ENCODE measurements at places on chromosomes 7 and 10. TPM values are rescaled to one million over a fixed set of nuclear protein-coding genes. Genes with fewer than 3 reads are reported as not detected.

MASTL gene
- total RNA-seq = 1.8 TPM

TMEM225B gene
- not detected for total RNA-seq

MMP21 gene
- not detected for total RNA-seq

LIPK gene
- total RNA-seq = not detected

DNA sequence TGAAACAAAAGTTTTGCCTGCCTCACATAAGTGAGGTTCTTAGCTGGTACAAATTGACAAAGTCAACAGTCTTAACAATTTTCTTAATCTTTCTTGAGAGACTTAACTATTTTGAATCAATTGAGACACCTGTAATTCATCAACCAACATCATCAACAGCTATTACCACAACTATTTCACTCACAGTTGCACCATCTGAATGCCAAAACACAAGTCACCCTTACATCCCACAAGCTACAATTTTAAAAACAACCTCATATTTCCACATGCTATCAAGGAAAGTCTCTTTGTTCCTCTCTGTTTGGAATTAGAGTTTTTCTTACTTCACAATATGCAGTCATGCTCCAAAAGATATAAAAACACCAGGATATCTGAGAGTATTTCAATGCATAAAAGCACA, 4.9 kb downstream of the SMURF1 start:
- DNase-seq = no peak

GRCh38 chr10:49276596-49276995, 22.4 kb upstream of the C10orf71 start:
- no peak for DNase-seq

DNA sequence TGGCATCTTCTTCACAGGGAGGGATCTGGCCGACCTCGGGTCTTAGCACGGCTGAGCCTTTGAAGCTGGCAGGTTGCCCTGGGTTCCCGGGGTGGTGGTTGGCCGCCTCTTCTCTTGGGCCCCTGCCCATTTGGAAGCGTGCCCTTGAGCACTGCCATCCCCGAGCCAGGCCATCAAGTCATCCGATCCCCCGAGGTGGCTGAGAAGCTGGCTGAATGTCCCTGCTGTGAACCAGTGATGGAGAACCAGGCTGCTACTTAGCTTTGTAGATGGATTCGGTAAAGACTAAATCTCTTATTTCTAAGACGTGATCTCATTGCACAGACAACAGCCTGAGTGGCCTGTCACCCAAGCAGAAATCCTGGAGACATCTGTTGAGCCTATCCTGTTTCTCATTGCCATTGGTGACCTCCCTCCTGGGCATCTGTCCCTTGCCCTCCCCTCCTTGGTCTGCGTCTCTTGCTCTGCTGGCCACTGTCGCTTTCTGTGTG, 74.3 kb downstream of the GRK5 start:
- DNase-seq = no peak

DNA sequence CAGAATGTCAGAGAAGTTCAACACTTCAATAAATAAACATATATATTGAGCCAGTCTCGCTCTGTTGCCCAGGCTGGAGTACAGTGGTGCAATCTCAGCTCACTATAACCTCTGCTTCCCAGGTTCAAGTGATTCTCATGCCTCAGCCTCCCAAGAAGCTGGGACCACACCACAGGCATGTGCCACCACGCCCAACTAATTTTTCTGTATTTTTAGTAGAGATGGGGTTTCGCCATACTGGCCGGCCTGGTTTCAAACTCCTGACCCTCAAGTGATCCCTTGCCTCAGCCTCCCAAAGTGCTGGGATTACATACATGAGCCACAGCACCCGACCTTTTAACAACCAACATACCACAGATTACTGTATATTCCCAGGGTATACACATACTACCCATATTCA, 134.2 kb downstream of the JMJD1C start:
- DNase-seq = no peak

GRCh38 chr10:35735412-35735811, 93.3 kb upstream of the FZD8 start:
- no peak for DNase-seq

DNA sequence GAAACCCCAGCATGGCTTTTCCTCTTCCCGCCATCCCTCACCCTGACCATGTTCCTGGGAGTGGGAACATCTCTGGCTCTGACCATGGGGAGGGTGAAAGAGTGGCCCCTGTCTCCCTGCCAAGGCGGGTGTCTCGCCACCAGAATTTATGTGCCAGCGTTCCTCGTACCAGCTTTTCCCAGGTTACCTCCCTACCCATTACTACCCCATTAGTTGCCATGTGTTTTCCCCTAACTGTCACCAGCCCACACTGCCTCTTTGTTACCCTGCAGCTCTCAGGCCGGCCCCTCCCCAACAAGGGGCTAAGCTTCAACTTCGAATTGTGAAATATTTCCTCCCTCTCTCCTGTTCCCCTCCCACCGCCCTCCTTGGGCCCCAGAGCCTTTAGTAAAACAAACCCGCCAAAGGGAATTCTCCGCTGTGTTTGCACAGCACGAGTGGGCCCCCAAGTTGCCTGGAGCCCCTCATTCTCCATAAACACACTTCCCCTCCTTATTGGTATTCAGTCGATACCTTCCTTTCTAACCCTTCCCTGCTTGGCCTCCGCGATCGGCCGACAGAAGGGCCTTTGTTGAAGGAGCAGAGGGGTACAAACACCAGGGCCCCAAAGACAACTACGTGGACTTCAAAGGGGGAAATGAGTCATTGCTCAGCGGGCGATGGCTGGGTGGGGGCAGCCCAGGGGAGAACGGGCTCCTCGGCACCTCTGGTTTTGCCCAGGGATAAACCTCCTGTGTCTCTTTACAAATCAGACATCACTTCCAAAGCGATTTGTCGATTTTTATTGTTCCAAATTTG, 45.5 kb downstream of the SLIT1 start:
- DNase-seq = peak; percentile 57

GRCh38 chr10:22609719-22610465, 104.5 kb downstream of the PIP4K2A start:
- DNase-seq = no peak

- no peak for DNase-seq
These were observed 31.5 kb downstream of the MACROH2A2 start for GRCh38 chr10:70084189-70084588.

DNA sequence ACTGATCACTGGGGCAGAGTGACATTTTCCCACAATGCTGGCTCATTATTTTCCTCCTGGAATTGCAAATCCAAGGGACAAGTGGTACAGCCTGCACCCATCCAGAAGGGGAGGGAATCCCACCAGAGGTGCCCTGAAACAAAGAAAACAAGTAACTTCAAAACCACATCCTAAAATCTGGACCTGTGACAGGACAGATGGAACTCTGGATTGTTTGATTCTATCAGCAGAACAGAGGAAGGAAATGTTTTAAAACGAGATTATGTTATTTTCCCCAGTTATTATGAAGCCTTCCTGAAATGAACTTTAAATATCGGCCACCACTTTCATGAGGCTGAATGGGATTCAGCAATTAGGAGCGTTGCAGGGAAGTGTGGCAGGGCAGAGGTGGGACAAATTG, 62.2 kb upstream of the ECHDC3 start:
- no peak for DNase-seq

DNA sequence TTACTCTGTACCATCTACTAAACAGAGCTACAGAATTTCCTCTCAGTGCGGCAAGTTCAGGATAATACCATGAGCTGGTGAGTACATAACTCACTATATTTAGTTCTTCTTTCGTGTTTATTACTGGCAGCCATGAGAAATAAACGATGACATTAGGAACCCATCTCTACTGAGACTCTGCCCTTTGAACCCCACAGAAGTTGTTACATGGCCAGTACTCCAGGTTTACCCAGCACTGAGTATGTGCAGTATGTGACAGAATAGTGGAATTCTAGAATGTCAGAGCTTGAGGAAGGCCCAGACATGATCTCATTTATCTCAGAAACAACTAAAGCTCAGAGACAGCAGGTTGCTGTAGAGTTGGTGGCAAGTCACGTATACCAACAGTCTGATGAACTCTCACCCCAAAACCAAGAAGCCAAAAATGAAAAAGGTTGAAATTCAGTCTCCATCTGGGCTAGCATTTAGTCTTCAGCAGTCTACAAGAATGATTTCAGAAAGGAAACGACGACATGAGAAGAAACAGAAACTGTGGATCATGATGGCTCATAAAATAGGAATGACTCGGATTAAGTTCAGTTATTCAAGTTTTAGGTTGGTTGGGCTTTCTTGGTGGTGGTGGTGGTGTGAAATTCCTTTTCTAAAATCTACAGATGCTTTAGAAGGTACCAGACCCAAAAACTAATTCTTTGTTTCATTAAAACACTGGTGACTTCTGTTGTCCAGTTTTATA, 78.5 kb downstream of the SORBS1 start:
- DNase-seq = no peak

- DNase-seq = no peak
These were observed 7.4 kb downstream of the CRHR2 start for GRCh38 chr7:30674876-30675275.

DNA sequence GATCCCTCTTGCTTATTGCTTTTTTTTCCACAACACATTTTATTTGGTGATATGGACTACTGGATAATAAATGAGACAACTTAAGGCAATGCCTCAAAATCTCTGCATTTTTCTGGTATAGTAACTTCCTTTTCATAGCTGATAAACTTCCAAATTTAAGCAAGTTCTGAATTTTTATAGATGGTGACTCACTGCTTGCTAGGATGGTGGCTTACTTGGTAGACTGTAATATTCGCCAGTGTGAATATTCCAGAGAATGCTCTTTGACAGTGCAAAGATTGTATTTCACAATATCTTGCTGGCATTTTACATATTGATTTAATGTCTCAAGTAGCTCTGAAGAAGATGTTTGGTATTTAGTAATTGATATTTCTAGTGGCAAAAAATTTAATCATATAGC, 472.4 kb downstream of the TFEC start:
- DNase-seq = no peak

- DNase-seq = no peak
These were observed 110.1 kb downstream of the NPTX2 start for GRCh38 chr7:98727146-98727709.

GRCh38 chr10:69457771-69458237, 6.5 kb downstream of the TSPAN15 start:
- DNase-seq = no peak

DNA sequence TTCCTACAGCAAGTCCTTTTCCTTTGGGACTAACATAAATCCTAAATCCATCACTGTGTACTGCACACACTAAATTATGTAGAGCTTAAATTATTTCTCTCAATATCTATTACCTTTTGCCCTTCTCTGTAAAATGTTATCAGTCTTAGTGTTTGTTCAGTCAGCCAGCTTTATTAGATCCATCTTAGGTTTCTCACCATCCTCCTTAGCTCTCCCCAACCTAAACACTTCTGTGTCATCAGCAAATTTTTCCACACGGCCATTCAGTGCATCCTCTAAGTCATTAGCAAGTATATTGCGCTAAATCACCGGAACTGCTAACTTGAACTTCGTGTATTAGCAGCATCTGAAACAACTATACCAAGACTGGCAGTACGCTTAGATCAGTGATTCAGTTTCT, 142.1 kb upstream of the ZNF438 start:
- DNase-seq = no peak

GRCh38 chr10:9635691-9636090, 1382.0 kb upstream of the CELF2 start:
- DNase-seq = no peak
